CD4-positive, alpha-beta T cell treated with Interleukin-15 for 4 hours (primary cell): ENCODE measurements at places on chromosomes 1 and 21.

DNA sequence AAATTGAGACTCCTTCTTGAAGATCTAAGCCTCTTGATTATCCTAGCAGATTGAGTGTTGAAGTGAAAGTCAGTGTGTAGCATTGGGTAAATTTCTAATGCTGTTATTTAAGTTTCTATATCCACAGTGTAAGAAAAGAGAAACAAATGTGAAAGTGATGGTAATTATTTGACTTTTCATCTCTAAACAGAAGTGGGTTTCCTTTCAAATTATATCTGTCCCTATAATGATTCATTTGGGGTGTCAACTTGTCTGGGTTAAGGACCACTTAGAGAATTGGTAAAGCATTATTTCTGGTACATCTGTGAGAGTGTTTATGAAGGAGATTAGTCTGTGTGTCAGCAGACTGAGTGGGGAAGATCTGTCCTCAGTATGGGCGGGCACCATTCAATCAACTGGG, 133.0 kb upstream of the HMCN1 start:
- DNase-seq, result no peak

- DNase-seq, result no peak
Measured at GRCh38 chr1:159201642-159202041, 3.0 kb upstream of the ACKR1 start.

DNA sequence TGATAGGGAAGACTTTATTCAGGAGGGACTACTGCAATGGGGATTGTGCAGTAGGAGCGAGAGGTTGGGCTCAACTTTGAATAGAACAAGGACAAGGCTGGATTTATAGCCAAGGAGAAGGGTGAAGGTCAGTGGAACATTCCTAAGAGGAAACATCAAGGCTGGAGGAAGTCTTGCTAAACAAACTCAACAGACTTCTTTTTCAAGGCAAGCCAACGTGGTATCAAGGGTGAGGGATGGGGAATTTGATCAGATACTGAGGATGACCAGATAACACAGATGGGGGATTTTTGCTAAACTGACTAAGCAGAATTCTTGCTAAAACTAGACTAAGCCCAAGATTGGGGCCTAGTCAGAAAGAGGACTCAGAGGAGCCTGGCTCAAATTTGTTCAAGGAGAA, 107.3 kb downstream of the DUSP10 start:
- no peak for DNase-seq

- no peak for DNase-seq
Measured at GRCh38 chr1:215279682-215280081, 197.1 kb downstream of the KCNK2 start.

GRCh38 chr1:179817789-179818188, 59.8 kb downstream of the TOR1AIP2 start:
- no peak for DNase-seq
